ENCODE measurements at places on chromosomes 5 and 9.
A peak's percentile ranks its signal among the peaks of the same experiment; 100 is the strongest.

GRCh38 chr5:140488914-140489313 is 58.5 kb upstream of the EIF4EBP3 start:
- no peak for DNase-seq

GRCh38 chr9:98975838-98976237 is 32.1 kb downstream of the COL15A1 start:
- no peak for DNase-seq

DNA sequence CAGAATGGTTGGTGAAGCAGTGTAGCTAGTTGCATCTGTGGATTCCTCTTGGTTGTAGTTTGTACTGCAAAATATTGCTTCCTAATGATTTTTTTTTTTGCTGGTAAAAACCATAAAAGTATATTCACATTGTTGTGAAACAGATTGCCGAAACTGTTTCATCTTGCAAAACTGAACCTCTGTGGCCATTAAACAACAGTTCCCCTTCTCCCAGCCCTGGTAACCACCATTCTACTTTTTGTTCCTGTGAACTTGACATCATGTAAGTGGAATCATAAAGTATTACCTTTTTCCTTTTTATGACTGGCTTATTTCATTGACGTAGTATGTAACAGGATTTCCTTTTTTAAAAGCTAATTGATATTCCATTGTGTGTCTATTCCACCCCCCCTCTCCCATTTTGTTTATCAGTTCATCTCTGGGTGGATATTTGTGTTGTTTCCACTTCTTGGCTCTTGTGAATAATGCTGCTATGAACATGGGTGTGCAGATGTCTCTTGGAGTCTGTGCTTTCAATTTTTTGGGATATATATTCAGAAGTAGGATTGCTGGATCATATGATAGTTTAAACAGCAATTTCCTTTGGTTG is 11.8 kb downstream of the SUB1 start:
- DNase-seq, result no peak

DNA sequence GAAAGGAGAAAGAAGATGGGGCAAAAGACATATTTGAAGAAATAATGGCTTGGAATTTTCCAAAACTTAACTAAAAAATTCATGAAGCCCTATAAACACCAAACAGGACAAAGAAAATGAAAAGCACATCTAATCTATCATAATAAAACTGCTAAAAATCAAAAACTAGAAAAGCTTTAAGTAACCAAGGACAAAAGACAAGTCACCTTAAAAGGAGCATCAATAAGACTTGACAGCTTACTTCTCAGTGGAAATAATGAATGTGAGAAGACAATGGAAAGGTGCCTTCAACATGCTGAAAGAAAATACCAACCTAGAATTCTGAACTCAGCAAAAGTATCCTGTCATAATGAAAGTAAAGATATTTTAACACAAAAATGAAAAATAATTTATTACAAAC is 27.0 kb downstream of the GTF3C4 start:
- DNase-seq, result no peak

GRCh38 chr5:14720236-14720923 is 55.9 kb downstream of the OTULIN start:
- DNase-seq, result no peak

- DNase-seq, result no peak
These were observed 1093.6 kb downstream of the CDH9 start for GRCh38 chr5:25944786-25945185.

- no peak for DNase-seq
These were observed 138.8 kb upstream of the LMX1B start for GRCh38 chr9:126474786-126475485.

GRCh38 chr5:154601014-154601413 is 123.0 kb upstream of the HAND1 start:
- DNase-seq, result no peak

DNA sequence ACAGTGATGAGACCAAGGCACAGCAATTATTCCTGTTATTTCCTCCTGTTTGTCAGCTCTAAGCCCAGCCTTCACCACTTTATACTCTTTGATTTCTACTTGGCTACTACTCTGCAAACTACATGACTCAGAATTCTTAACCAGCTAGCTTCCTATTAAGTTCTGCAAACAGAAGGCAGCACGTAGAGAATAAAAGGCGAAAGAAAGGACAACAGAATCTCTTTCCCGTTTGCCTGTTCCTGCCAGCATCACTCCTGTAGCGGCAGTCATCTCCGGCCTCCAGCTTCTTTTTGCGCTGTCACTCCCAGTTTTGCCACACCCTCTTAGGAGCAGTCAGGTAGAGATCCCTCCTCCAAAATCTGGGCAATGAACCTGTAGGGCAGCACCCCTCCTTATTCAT is 29.9 kb downstream of the DPYSL3 start:
- DNase-seq, result no peak

- DNase-seq, result no peak
These were observed 655.7 kb downstream of the BNC2 start for GRCh38 chr9:16214677-16215352.

GRCh38 chr9:134669399-134669955 is 27.9 kb downstream of the COL5A1 start:
- DNase-seq, result no peak

DNA sequence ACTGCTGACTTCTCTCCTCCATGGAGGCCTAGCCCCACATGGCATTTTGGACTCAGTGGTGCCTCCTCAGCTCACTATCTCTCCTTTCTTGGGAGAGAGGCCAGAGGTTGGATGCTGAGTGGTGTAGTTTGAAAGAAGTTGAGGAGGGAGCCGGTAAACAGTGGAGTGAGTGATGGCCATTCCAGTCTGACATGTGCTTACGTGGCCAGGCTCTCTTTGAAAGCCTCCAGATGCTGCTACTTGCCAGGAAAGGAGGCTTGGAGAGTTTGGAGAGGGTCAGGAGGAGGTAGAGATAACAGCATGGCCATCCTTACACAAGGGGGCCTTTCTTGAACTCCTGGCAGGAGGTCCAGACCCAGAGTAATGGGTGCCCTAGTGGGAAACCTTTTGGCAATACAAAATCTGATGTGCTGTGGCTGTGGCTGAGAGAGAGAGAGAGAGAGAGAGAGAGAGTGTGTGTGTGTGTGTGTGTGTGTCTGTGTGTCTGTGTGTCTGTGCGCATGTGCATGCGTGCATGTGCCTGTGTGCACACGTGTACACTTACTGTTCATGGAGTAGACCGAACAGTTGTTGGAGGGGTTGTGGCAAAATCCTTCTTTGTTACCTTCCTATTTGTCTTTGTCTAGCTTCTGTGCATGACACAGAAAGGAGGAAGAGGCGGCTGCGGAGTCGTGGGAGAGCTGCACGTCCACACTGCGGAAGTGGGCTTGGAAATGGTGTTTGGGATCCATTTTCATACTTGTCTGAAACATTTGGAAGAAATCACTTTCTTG is 37.8 kb downstream of the RALGPS1 start:
- DNase-seq, result no peak

DNA sequence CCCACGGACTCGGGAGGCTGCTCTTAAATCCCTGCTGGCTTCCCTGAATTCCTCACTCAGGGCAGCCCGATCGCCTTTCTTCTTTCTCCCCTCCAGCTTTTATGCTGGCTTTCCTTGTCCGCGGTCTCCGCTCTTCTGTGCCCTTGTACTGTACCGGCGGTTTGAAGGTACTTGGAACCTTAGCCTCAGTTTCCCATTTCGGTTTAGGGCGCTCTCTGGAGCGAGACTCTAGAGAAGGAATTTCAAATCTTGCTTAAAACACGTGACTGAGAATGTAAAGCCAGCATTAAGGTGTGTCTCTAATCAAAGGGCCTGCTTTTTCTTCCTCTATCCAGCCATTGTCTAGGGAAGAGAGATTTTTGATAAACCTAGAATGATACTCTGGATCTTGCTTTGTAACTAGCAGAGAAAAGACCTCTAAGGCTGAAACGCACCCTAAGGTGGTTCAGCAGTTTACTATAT is 650 bp downstream of the GPR107 start:
- no peak for DNase-seq

DNA sequence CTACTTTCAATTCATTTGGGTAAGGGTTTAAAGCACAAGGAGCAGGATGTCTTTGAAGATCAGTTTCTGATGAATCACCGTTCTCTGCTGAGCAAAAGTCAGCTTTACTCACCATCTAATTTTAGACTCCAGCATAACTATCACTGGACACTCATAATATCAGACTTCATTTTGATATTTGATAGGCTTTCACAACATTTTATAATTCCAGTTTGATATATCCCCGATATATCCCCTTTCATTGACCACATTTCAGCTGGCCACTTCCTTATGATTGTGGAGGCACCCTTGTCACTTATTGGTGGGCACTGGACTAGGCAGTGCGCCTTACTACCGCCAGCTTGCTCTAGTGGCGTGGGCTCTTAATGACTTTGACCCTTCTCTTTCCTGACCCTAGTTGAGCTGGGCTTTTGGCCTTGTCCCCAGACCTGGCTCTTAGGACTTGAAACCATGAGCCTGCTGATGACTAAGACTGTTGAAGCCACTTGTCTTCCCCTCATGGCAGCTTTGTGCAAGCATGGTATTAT is 46.8 kb downstream of the CYSTM1 start:
- no peak for DNase-seq

DNA sequence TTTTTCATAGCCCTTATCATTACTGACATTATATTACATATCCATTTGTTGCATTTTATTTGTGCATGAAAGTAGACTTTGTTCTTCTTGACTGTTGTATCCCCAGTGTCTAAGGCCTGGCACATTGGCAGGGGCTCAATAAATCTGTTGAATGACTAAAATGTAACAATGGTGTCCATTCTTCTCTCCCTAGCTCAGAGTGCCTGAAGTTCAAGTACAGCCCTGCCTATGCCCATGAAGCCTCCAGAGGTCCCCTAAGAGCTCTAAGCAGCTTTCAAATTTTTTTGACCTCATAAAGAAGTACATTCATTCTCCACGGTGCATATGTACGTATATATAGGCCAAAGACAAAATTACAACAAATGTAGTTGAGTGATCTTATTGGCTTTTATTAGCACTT is 4.2 kb upstream of the BSPRY start:
- no peak for DNase-seq

- no peak for DNase-seq
These were observed 340.2 kb downstream of the ADAMTS6 start for GRCh38 chr5:65141493-65141892.

DNA sequence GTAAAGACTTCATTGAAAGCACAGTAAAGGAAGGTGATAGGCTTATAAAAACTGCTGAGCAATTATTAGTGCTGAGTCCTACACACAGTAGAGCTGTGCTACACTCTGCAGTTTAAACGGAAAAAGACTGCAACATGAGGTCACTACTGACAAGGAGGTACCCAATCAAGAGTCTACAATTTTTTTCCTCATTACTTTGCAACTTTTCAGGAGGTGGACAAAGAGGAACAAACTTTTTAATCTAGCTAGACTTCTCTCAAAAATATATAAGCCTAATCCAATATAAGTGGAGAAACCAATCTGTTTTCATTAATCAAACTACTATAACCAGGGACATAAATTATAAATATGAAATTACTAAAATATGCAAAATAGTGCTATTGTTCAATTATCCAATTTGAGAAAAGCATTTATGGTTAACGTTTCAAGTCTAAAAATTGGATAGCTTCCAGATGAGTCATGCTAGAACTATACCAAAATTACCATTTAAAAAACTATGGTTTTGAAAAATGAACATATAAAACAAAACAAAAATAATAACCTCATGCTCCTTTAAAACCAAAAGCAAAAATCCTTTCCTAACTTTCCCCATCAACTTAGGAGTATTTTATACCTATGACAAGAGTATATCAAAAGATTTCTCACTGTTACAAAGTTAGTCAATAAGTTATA is 37.7 kb downstream of the FAM13B start:
- DNase-seq, result no peak

DNA sequence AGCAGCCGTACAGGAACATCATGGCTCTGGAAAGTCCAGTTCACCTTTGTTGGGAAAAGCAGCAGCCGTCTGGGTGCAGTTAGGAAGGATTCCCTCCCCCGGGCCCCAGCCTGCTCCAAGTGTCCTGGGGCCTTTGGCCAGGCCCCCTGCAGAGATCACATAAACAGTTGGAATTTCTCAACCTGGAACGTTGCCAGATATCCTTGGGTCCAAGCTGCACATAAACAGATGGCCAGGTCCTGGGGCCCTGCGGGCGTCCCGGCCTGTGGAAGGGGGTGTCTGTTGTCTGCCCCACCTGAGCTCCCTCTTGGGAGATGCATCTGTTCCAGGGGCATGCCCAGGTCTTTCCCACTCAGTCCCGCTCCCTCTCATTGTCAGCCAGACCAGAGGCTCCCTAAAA is 92.7 kb downstream of the COL5A1 start:
- no peak for DNase-seq

DNA sequence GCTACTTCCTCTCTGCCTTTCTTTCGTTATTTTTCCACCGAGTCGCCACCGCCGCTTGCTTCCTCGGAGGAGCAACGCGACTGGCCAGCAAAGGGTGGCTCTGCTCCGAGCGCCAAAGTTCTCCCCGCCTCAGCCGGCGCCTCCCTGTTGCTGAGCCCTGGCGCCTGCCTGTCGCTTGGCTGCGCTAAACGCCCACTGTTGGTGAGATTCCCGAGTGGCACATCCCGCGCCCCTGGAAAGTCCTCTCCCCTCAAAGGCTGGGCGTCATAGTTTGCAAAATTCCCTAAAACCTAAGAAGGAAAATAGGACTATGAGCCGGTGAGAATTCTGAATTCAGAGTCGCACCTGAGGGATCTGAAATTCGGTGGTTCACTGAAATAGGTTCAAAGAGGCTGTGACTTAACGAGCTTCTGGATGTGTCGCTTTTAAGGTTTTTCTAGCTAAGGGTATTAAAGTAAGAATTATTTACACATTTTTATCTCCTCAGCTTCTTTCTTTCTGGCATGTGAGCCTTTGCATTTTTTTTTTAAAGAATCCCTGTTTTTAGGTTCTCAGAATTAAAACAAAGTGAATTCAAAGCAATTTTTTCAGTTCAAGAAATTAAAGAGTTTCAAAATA is at the start of gene GRIN3A:
Gene GRIN3A, minus strand, starts transcription at position 82 of the 618 bp plus-strand sequence. CDS start 668 bp downstream, outside the sequence.
- peak; percentile 32 for DNase-seq

- DNase-seq, result no peak
These were observed 160.8 kb downstream of the DNAH5 start for GRCh38 chr5:13783726-13784125.

- no peak for DNase-seq
These were observed 114.4 kb downstream of the GADD45G start for GRCh38 chr9:89719202-89719601.

DNA sequence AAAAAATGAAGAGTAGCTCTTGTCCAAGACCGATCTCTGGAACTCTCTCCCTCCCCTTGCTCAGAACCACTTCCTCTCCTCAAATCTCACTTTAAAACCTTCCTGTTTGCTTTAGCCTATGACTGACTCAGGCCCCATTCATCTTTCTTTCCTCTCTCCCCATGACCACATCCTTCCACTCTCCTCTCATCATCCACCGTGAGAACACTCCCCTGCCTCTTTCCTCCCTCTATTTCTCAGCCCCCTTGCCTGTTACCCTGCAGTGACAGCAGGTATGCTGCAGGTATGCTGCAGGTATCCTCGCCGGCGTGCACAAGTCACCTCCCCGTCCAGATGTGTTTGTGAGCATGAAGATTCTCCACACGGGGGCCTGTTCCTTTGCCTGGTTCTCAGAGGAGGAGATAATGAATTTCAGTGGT is 505.3 kb downstream of the CCDC171 start:
- DNase-seq, result no peak

- DNase-seq, result no peak
These were observed 48.1 kb downstream of the PAX5 start for GRCh38 chr9:36985769-36986467.

GRCh38 chr5:36457511-36458270 is 148.7 kb upstream of the SLC1A3 start:
- DNase-seq, result no peak

All from D721Med (cell line).